ENCODE measurements at places on chromosomes 5 and 9.

GRCh38 chr9:119924736-119925135, 555.5 kb upstream of the BRINP1 start:
- DNase-seq: no peak

GRCh38 chr5:42599106-42599505, 157.5 kb upstream of the CCDC152 start:
- no peak for DNase-seq

DNA sequence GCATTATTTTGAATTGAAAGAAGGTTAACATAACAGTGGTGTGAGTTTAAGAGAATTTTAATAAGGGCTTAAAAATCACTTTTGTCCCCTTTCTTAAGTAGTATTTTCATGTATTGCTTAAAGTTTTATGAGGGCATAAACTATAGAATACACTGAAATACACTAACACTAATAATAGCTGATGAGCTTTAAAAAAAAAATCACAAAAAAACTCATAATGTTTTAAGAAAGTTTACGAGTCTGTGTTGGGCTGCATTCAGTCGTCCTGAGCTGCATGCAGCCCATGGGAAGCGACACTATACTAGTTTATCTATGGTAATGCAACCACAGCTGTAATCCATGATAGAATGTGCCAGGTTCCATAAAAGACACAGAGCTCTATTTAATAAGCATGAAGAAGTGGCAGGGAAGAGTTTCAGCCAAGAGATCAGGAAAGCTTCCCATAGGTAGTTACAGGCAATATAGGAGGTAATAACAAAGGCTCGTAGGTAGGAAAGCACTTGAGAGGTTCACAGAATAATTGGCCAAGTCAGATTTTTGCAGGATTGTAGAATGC, 4.5 kb downstream of the SREK1IP1 start:
- DNase-seq: no peak

GRCh38 chr9:92406477-92406876, 2.1 kb upstream of the OGN start:
- DNase-seq: peak; percentile 32

GRCh38 chr9:79352322-79352721, 219.4 kb upstream of the TLE4 start:
- no peak for DNase-seq

GRCh38 chr5:149771216-149771980, 41.3 kb downstream of the PPARGC1B start:
- DNase-seq: no peak

DNA sequence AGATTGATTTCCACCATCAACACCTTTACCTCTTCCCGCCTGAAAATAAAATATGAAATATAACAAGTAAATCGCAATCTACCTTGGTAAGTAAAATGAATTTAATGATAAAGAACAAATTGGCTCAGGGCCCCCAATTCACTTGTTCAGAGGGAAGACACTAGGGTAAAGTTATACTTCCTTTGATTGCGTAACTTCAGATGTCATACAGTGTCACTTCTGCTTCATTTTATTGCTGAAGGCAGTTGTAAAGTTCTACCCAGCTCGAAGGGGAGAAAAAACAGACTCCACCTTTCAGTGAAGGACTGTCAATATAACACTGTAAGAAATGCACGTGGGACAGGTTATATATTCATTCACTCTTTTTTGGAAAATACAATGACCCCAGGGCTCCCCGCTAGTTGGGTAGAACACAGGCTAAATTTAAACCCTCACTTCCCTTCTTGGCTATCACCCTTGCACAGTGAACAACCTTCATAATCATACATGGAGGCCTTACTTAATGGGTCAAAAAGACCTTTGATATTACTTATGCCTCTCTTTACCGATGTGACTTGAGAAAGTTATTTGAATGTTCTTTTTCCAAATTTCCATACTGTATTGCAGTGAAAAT, 848.8 kb downstream of the MAT2B start:
- no peak for DNase-seq

DNA sequence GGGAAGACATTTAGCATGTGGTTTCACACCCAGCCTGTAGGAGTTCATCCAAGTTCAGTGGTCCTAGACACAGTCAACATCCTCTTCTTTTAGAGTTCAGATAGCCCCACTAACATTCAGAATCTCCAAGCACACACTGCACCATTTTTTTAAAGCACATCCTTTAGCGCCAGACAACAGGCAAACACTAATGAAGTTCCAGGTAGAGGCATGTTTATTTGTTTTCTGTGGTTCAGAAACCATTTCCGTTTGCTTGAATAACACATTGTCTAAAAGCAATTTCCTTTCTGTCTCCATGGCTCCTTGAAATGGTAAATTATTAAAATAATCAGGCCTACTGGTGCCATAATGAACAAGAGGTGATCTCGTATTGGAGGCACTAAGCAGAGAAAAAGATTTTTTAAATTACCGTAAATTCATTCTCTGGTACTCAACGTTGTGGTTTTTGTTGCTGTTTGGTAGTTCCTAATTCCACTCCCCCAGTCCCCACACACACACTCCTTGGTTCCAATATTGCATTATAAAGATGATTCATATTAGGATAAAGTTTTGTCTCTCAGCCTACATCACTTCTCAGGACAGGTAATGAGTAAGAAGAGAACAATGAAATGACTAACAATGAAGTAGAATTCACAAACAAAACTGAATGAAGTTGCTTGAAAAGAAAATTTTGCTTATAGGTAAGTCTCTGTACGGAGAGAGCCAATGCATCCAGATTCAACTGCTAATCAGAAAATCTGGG, 153.1 kb downstream of the PCSK1 start:
- DNase-seq: no peak

DNA sequence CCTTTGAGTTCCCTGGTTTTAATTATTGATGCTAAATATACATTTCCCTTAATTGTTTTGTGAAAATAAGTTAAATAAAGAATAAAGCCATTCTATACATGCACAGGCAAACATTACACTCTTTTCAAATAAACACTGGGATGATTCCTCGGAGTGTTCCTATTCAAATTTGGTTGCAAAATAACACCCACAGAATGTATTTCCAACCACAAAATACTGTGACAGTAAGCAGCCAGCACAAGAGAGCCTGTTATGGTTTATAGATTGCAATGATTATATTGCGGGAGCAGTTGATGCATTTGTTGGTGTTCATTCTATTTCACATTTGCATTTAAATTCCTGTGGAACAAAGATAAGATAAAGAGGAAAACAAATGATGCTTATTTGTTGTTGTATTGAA, 632.6 kb upstream of the WWC1 start:
- DNase-seq: no peak

DNA sequence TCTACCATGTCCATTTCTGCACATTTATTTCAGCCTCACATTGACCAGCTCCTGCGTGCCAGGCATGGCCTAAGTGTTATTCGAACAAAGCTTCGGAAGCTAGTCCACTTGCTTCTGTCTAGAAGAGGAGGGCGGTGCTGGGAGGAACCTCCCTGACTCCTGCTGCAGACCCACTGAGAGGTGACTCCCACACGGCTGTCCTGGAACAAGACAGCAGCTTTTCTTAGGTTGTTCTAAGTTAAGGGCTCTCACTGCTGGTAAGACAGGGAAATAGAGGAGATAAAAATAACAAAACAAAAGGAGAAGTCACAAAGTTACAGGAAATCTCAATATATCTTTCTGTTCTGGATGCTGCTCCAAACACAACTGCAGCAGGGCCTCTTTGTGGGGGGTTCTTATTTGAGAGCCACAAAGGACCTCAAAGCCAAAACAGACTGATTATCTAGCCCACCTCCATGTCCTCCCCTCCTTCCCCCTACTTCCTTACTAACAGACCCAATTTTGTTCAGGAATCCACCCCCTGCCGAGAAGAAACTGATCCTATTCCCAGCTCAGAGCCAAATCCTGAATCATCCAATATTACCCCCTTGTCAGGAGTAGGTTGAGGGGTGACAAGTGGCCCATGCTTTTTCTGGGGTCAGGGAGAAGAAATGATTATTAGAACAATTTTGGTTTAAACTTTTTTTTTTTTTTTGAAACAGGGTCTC, 28.4 kb upstream of the KCNIP1 start:
- DNase-seq: no peak

DNA sequence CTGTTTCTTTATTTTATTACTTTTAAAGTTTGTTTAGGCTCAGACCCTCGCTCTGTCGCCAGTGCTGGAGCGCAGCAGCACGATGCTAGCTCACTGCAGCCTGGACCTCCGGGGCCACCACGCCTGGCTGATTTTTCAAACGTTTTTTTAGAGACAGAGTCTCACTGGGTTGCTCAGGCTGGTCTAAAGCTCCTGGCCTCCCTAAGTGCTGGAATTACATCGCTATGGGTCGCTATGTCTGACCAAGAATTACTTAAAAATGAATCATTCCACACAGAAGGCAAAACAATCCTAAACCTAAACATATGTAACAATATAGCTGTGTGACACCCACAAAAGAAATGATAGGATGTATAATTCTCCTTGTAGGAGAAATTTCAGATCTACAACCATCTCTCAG, 86.9 kb upstream of the SIMC1 start:
- DNase-seq: no peak

DNA sequence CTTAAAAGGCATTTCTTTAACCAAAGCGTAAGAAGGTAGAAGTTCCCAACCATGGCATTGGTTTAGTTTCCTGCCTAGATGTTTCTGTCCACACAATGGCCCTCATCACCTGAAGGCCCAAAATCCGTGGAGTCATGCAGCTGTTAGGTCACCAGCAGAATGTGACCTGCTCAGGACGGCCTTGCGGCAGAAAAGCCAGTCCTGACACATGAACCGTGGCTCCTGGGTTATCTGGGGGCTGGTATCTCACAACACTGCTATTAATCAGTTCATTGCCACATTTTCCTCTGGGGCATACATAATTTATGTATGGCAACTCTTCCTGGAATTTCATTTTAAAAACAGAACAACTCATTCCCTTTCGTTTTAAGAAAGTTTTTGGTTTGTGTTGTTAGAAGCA, 278.4 kb downstream of the ATPSCKMT start:
- no peak for DNase-seq

GRCh38 chr5:179438461-179438860, 93.2 kb upstream of the ADAMTS2 start:
- no peak for DNase-seq

DNA sequence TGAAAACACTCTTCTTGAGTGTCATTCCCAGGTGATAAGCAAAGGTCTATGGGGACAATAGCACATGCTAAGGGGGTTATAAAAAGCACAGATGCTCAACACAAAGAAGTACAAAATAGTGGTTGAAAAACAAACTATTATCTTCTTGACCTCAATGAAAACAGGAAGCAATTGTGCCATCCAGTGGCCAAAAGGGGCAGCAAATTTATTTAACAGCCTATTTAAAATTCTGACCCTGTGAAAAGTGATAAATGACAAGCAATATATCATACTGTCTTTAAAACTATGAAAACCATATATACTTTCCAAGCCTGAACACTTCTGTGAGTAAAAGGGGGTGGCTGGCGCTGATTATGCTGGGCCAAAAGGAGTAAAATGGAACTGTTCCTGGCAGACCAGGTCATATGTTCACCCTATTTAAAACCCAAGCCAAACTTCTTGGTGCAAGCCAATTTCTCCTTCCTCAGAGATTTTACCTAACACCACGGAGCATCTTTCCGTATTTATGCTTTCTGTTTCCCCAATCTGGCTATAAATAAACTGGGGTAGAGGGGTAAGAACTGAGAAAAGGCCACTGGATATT, 29.7 kb downstream of the TEX10 start:
- no peak for DNase-seq

- no peak for DNase-seq
Observed at GRCh38 chr5:133274597-133274935, 222.8 kb downstream of the HSPA4 start.

- no peak for DNase-seq
Observed at GRCh38 chr9:65426231-65426630, 141.2 kb upstream of the FOXD4L5 start.

- no peak for DNase-seq
Observed at GRCh38 chr5:120098426-120098825, 365.7 kb upstream of the PRR16 start.
